ENCODE measurements at places on chromosomes 6 and 20.

DNA sequence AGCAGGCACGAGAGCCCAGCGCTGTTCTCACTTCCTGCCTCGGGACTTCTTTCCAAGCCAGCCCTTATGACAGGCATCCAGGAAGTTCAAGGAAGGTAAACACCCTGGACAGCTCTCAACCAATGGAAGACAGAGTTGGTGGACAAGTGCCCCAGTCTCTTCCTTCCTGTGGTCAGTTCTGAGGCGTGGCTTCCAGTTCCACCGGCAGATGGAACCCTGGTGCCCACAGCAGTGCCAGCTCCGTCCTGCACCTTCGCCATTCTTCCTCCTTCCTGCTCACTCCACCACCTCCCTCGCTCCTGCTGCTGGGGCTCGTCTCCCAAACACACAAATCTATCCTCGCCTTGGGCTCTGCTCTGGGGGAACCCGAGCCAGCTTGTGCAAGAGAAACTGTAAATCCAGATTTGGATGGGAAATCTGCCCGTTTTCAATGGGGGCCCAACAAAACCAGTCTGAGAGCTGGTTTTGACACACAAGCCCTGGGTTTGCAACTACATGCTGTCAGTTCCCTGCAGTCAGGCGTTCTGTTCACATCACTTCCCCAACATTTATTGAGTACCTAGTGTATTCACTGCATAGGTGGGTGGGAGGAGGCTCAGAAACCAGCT is 162.7 kb downstream of the GRM4 start:
- H3K4me1 ChIP-seq, result peaks cover 7% of the 10 kb centered on the region
- H3K27ac ChIP-seq, result no peak overlapping the region
- H3K4me3 ChIP-seq, result no peak overlapping the region
- no peak for DNase-seq
- peaks cover under 1% of the 10 kb centered on the region for H3K27me3 ChIP-seq
- no peaks in the 10 kb centered on the region for H3K36me3 ChIP-seq

- no peaks in the 10 kb centered on the region for H3K27me3 ChIP-seq
- no peak for DNase-seq
- H3K4me1 ChIP-seq, result peaks cover 21% of the 10 kb centered on the region
- H3K4me3 ChIP-seq, result no peak overlapping the region
- H3K27ac ChIP-seq, result no peak overlapping the region
These were observed 53.5 kb downstream of the RREB1 start for GRCh38 chr6:7161253-7161623.

GRCh38 chr20:5078399-5078958 is 41.3 kb downstream of the PCNA start:
- peak; percentile 90 for DNase-seq
- H3K27me3 ChIP-seq, result no peaks in the 10 kb centered on the region
- H3K27ac ChIP-seq, result peak overlapping the region; percentile 97
- peaks cover 2% of the 10 kb centered on the region for H3K36me3 ChIP-seq

GRCh38 chr20:17381724-17382123 is 149.5 kb downstream of the BFSP1 start:
- H3K27me3 ChIP-seq, result peaks cover 9% of the 10 kb centered on the region
- H3K27ac ChIP-seq, result no peak overlapping the region
- H3K4me3 ChIP-seq, result no peak overlapping the region
- H3K4me1 ChIP-seq, result no peaks in the 10 kb centered on the region

DNA sequence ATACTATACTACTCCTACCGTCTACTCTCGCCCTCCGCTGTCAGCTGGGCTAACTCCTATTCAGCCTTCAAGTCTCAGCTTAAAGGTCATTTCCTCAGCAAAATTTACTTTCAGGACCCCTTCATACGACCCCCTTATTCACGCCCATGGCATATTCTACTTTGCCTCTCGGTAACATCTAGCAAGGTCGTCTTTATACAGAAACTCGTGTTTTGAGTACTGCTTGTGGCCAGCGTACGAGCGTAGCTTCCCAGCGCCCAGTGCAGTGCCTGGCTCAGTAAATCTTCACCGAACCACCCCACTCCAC is 546 bp downstream of the CRNKL1 start:
- no peak for DNase-seq
- H3K4me3 ChIP-seq, result peak overlapping the region; percentile 92
- H3K27ac ChIP-seq, result peak overlapping the region; percentile 90
- peaks cover 39% of the 10 kb centered on the region for H3K36me3 ChIP-seq

DNA sequence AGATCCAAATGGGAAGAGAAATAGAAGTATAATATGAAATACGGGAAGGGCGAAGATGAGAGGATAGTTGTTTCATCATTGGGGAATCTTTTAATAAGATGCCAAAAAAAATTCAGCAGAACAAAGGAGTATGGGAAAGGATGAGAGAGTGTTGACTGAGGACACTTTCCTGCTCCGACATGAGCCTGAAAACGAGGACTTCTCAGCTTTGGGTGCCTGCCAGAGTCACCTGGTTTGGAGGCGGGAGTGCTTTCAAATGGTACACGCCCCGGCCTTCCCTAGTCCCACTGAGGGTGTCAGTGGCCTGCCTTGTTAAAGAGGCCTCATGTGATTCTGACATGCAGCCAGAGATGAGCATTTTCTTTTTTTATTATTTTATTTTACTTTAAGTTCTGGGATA is 250.9 kb downstream of the ANKRD60 start:
- no peak overlapping the region for H3K4me3 ChIP-seq
- no peak for DNase-seq
- H3K4me1 ChIP-seq, result no peaks in the 10 kb centered on the region

DNA sequence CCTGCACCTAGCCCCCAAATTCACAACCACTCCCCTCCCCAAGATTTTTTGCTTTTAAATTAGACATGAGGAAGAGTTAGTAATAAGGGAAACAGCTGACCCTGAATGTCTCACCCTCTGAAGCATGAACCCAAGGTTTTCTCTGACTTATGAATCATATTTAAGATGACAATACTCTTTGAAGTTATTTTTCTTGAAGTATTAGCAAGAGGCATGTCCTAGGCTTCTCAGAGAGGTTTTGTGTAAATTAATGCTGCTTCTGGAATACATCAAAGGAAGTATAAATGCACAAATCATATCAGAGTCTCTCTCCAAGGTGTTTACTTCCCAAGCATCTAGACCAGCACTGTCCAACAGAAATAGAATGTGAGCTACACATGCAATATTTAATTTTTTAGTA is 408.1 kb upstream of the MARCKS start:
- H3K4me3 ChIP-seq, result no peak overlapping the region
- no peaks in the 10 kb centered on the region for H3K36me3 ChIP-seq
- H3K27me3 ChIP-seq, result no peaks in the 10 kb centered on the region
- no peak for DNase-seq

DNA sequence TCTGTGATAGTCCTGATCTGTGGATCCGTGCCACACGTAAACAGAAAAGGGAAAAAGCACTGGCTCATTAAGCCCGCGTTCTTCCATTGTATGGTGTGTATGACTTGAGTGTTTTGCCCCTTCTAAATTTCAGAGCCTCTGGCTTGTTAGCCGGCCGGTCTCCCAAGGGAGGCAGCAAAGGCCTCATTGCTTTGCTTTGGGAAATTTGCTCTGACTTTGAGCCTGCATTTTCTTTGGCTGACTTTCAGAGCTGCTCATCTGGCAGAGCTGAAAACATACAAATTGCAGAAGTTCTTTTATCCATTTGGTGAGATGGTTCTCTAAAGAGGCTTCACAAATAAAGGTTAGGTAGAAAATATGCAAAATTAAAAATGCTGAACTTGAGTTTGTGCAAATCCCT is 123.0 kb downstream of the UTRN start:
- no peaks in the 10 kb centered on the region for H3K27me3 ChIP-seq
- no peak for DNase-seq
- peaks cover 16% of the 10 kb centered on the region for H3K4me1 ChIP-seq
- H3K27ac ChIP-seq, result no peak overlapping the region
- no peak overlapping the region for H3K4me3 ChIP-seq

DNA sequence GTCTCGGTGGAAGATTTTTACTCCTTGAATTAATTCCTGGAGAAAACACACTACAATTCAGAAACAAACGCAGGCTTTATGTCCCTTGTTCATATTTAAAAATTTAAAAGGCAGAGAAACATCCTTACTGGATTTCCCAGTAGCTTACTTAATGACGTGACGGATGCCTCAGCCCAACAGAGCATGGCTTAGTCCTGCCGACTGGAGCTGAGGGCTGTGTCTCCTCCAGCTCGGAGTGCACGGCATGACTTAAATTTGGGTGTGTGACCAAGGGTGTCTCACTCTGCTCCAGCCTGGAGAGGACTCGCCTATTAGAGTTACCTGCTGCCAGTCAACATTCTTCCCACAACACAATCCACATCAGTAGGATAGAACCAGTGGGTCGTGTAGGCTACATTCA is 107.1 kb downstream of the PSMB1 start:
- H3K36me3 ChIP-seq, result no peaks in the 10 kb centered on the region
- no peak overlapping the region for H3K27ac ChIP-seq
- no peak overlapping the region for H3K4me3 ChIP-seq

- no peak overlapping the region for H3K27ac ChIP-seq
- H3K27me3 ChIP-seq, result peaks cover 4% of the 10 kb centered on the region
- H3K4me1 ChIP-seq, result no peaks in the 10 kb centered on the region
- H3K4me3 ChIP-seq, result no peak overlapping the region
- no peaks in the 10 kb centered on the region for H3K36me3 ChIP-seq
These were observed 187.8 kb downstream of the ANKRD60 start for GRCh38 chr20:58040447-58041290.

GRCh38 chr6:108452711-108453195 is 108.0 kb upstream of the FOXO3 start:
- no peaks in the 10 kb centered on the region for H3K4me1 ChIP-seq
- DNase-seq, result no peak
- H3K27ac ChIP-seq, result no peak overlapping the region
- peaks cover 10% of the 10 kb centered on the region for H3K27me3 ChIP-seq
- H3K4me3 ChIP-seq, result no peak overlapping the region

DNA sequence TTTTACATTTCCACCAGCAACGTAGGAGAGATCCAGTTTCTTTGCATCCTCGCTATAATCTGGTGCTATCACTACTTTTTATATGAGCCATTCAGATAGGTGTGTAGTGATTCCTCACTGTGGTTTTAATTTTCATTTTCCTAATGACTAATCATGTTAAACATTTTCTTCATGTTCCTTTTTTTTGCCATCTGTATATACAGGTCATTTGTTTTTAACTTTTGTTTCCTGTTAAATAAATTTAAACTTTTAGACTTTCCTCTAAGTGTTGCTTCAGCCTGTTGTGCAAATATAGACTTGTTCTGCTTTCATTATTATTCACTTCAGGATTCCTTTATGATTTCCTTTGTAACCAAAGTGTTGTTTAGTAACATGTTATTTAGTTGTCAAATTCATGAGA is 697.4 kb downstream of the PTPRT start:
- no peak for DNase-seq
- H3K36me3 ChIP-seq, result no peaks in the 10 kb centered on the region
- H3K27me3 ChIP-seq, result no peaks in the 10 kb centered on the region
- no peak overlapping the region for H3K27ac ChIP-seq

GRCh38 chr6:166603043-166603690 is 16.7 kb upstream of the RAMACL start:
- no peak for DNase-seq
- no peaks in the 10 kb centered on the region for H3K36me3 ChIP-seq
- H3K4me3 ChIP-seq, result no peak overlapping the region
- no peaks in the 10 kb centered on the region for H3K4me1 ChIP-seq
- no peak overlapping the region for H3K27ac ChIP-seq

- no peak for DNase-seq
- no peaks in the 10 kb centered on the region for H3K36me3 ChIP-seq
- no peaks in the 10 kb centered on the region for H3K4me1 ChIP-seq
- no peak overlapping the region for H3K4me3 ChIP-seq
These were observed 568.2 kb downstream of the BCKDHB start for GRCh38 chr6:80674669-80675068.

GRCh38 chr6:50187351-50187921 is 137.7 kb upstream of the DEFB112 start:
- no peaks in the 10 kb centered on the region for H3K27me3 ChIP-seq
- no peaks in the 10 kb centered on the region for H3K36me3 ChIP-seq

GRCh38 chr20:58308290-58308679 is 1.2 kb upstream of the RAB22A start:
- H3K4me3 ChIP-seq, result peak overlapping the region; percentile 76
- peaks cover 60% of the 10 kb centered on the region for H3K4me1 ChIP-seq

- H3K27ac ChIP-seq, result no peak overlapping the region
- peak; percentile 55 for DNase-seq
- H3K27me3 ChIP-seq, result peaks cover 24% of the 10 kb centered on the region
- H3K4me1 ChIP-seq, result peaks cover 10% of the 10 kb centered on the region
These were observed 368.9 kb downstream of the LAMA2 start for GRCh38 chr6:129251669-129252376.

DNA sequence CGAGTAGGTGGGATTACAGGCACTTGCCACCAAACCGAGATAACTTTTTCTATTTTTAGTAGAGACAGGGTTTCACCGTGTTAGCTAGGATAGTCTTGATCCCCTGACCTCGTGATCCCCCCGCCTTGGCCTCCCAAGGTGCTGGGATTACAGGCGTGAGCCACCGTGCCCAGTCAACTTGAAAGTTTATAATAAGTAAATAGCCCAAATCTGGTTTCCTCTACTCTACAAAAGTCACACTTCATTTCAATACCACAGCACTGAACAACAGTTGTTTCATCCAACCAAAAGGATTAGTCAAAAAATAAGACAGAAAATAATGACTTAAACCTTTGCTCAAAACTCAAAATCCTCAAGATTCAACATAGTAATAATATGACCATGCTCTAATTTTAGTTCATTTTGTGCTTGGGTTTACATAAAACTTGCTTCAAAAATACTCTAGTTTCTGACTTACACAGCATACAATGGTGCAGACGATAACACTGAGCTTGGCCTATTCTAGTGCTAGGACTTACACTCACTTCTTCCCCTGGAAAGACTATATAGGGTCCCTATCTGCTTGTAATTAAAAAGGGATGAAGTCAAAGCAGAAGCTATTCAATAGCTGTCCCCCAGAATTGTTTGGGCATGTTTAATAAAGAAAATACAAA is 56.7 kb downstream of the NT5E start:
- no peak overlapping the region for H3K4me3 ChIP-seq
- no peak for DNase-seq
- peaks cover 9% of the 10 kb centered on the region for H3K4me1 ChIP-seq
- no peak overlapping the region for H3K27ac ChIP-seq
- peaks cover 43% of the 10 kb centered on the region for H3K36me3 ChIP-seq

Measured in activated CD4-positive, alpha-beta memory T cell treated with anti-CD3 and anti-CD28 coated beads, Interleukin-2, amount 10 ng/mL, durations not matched to agents 7 days and 5 days (primary cell).